ENCODE measurements at places on chromosomes 12 and 14. TPM values are rescaled to one million over a fixed set of nuclear protein-coding genes. Genes with fewer than 3 reads are reported as not detected.

Gene SLC4A8
- 3.2 TPM for total RNA-seq

DNA sequence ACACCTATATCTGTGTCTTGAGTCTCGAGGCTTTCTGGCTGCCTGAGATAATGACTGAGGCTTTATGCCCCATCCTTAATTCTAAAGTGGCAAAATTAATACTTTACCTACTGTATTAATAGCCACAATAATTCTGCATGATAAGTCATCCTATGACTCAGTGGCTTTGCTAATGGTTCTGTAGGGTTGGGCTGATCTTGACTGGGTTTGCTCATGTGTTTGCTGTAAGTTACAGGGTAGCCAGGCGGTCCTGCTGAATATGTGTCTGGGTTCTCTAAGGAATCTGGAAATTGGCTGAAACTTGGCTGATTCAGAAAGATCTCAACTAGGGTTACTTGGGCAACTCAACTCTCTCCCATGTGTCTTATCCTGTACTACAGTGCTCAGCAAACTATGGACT lies 21.7 kb downstream of the MGST1 start:
- DNase-seq = no peak

DNA sequence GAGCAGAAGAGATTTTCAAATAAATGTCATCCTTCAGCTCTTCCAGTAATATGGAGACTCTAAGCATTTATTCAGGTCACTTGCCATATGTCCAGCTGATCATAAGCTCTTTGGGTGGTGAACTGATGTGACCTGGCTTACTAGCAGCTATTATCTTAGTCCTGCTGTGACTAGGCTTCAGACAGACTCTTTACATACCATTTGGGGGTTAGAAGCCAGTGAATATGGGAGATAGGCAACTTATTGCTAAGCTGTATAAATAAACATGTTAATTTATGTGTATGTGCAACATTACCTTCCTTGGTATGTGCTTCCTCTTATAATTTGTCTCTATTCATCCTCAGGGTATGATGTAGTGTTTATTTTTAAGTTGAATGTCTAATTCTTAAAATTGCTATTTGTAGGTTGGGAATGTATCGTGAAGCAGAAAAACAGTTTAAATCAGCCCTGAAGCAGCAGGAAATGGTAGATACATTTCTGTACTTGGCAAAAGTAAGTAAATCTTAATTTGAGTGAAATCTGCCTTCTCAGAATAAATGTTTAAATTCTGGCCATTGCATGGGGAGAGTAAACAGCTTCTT lies 32.4 kb downstream of the TTC8 start:
- DNase-seq = no peak

Gene ASPG
- total RNA-seq = not detected
